ENCODE measurements at places on chromosomes 5 and 9.

- DNase-seq: no peak
Measured at GRCh38 chr5:83919071-83920041, 198.7 kb upstream of the HAPLN1 start.

- no peak for DNase-seq
Measured at GRCh38 chr5:108461628-108462367, 79.9 kb upstream of the FBXL17 start.

GRCh38 chr9:20236676-20237075 is 385.6 kb downstream of the MLLT3 start:
- DNase-seq: no peak

DNA sequence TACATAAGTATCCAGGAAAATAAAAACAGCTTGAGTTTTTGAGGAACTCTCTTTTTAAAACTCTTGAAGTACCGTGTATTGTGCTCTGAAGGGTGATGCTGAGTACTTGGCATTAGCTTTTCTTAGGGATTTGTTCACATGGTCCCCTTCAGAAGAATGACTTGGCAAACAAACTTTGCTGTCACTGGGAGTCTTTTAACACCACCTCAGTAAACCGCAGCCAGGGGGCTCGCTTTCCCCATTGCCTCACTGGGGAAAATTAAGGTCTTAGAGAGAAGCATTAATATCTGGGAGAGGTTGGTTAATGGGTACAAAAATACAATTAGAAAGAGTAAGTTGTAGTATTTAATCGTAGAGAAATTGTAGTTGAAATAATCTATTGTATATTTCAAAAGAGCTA is 105.9 kb upstream of the DAP start:
- no peak for DNase-seq

DNA sequence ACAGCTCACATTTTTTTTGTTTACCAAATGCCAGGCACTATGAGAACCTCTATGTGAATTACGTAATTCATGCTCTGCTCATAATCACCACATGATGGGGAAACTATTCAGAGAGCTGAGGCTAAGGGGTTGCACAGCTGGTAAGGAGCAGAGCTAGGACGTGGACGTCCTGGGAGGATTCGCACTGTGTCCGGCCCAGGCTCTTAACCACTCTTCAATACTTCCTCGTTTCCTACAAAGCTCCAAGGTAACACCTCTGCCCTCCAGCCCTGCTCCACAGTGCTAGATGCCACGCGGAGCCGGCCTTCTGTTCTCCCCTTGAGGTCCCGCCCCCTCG is 8.7 kb downstream of the PHF19 start:
- no peak for DNase-seq

DNA sequence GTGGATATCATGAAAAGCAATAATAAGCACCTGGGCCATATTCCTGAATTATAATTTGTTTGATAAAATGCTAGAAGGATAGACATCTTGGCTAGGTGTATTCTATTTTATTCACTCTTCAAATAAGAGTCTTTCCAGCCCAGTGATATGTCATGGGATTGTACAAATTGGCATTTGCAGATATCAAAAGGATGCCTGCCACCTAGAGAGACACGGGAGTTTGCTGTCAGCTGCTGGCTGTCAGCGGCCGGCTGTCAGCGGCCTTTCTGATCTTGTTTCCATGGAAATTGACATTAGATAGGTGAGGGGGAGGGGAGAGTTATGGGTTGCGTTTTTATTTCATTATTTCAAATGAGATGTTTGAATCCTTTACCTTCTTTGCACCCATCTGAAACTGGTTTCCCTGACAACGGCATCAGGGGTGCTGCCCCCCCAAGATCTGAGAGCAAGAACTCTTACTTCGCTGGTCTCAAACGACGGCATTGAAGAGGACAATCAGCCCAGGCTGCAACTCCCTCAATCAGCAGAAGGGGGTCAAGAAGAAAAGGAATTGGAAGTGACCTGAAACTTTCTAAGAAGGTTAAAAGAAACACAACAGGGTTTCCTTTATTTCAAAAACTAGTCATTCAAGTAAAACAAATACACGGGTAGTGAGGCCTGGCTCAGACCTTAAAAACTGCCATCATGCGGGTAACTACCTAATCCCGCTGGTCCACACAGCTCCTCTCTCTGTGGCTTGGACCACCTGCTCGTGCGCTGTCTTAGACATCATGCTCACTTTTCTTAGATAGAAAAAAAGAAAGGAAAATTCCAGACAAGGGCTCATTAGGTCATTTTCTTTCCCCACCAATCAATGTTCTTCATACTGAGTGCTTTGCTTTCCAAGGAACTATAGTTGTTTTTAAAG is 115.7 kb downstream of the TLE1 start:
- DNase-seq: no peak

GRCh38 chr5:103391659-103392058 is 133.1 kb downstream of the MACIR start:
- DNase-seq: no peak

DNA sequence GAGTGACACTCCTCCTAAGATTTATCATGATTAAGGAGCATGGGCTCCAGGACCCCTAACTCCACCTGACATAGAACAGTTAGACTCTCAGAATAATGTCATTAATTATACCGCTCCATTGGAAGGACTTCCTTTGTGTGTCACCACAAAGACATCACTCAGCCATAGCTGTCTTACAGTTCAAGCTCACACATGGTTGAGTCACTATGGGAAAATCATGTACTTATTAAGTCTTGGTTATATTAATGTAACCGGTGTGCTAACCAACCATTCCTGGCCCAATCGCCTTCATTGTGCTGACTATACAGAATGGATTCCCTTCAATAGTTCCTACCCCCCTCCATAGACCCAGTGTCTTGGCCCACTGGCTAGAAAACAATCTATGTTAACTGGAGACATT is 10.9 kb upstream of the MCCC2 start:
- DNase-seq: no peak

GRCh38 chr9:134007150-134007549 is 15.0 kb upstream of the VAV2 start:
- DNase-seq: no peak

DNA sequence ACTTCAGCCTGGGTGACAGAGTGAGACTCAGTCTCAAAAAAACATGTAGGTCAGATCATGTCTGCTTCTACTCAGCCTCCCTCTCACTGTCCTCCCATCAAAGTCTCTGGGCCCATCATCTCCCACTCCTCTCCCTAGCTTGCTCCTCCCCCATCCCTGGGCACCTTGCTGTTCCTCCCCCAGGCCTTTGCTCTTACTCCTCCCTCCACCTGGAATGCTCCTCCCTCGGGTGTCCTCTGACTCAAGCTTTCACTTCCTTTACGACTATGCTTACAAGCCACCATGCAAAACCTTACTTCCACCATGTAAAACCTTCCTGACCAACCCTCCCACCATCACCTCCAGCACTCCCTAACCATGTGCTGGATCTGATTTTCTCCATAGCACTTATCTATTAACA is 51.5 kb downstream of the MTMR12 start:
- DNase-seq: no peak

- peak; percentile 45 for DNase-seq
Measured at GRCh38 chr9:78296201-78296892, 578 bp upstream of the PSAT1 start.

DNA sequence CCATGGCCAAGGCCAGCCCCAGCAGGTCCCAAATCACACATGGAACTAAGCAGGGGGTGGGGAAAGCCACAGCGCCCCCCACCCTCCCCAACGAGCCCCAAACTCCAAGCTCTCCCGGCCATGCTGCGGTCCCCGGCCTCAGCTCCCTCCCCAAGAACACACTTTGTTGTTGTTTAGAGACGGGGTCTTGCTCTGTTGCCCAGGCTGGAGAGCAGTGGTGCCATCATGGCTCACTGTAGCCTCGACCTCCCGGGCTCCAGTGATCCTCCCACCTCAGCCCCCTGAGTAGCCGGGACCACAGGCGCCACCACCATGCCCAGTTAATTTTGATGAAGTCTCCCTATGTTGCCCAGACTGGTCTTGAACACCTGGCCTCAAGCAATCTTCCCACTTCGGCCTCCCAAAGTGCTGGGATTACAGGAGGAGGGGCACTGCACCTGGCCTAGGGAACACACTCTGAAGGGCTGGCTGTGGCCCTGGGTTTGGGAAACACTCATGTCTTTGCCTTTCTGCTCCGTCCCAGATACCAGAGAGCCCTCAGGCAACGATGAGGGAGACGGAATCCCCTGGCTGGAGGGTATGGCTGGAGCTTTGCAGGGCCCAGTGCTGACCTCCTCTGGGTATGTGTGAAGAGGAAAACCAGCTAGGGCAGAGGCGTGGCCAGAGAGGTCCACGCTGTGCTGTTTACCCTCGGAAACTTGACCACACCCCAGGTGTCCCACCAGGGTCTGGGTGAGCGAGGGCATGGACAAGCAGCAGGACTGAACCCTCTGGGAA is 53.2 kb upstream of the UBAC1 start:
- DNase-seq: no peak

GRCh38 chr5:103424026-103424425 is 138.6 kb downstream of the NUDT12 start:
- no peak for DNase-seq

DNA sequence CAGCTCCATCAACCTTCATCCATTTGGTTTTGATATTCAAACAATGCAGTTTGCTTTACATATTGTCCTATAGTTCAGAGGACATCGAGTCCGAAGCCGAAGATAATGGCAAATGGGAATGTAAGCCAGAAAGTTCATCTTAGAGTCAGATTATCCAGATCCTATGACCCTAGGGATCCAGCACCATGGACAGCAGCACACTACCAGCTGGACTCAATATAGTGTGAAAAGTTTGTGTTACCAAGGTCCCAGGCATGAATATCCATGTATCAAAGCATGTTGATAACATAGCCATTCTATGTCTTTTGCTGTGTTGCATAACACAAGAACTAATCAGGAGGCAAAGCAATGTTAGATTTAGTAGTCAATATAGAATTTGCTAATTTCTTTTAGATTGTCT is 46.3 kb downstream of the FSTL4 start:
- DNase-seq: no peak

DNA sequence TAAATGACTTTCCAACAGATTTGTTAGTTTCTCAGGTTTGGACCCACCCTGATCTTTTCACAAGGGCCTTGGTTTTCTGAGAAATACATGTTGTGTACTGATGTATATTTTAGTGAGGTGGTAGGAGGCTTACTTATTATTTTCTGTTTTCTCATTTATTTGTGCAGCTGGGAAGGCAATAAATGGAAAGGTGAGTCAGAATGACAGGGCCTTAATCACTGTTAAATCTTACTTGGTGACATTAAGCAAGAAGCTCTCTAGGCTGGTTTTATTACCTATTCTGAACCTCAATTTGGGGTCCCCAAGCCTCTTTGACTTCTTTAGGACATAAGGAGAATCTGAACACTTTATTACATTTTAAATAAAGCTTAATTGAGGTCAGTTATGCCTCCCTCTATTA is 214.0 kb upstream of the DAB2 start:
- DNase-seq: no peak

GRCh38 chr9:112338561-112338960 is 5.1 kb upstream of the PTBP3 start:
- no peak for DNase-seq

GRCh38 chr5:126806-127205 is 34.8 kb downstream of the PLEKHG4B start:
- no peak for DNase-seq

- peak; percentile 70 for DNase-seq
Measured at GRCh38 chr5:151923866-151924476, 680 bp downstream of the GLRA1 start.

DNA sequence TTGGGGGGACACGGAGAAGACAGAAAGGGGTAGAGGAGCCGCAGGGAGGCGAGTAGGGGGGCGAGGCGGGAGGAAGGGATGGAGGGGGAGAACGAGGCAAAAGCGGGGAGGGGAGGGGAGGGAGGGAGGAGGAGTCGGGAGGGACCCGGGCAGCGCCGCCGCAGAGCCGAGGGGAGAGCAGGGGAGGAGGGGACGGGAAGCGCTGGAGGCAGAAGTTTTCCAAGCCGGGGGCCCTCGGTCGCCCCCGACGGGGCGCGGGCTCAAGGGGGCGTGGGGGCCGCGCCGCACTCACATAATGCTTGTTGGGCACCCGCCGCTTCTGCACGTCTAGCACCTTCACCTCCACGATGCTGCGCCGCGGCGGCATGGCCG is 353 bp downstream of the SH3PXD2B start:
- peak; percentile 58 for DNase-seq

DNA sequence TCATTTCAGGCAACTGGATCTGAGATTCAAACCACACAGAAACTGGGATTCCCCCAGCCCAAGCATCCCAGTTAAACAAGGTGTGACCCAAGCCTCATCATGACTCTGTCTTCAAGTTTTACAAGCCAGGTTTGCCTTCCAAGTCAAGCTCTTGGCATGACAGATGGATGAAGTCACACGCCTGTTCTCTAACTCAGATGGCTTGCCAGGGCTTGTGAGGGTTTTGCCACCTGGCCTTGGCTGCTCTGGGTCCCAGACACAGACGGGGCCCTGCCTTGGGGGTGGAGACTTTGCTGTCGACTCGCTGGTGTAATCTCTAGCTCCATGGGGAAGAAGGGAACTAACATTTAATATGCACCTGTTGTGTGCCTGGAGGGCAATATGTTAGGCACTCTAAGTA is 95.8 kb upstream of the RARS1 start:
- no peak for DNase-seq

DNA sequence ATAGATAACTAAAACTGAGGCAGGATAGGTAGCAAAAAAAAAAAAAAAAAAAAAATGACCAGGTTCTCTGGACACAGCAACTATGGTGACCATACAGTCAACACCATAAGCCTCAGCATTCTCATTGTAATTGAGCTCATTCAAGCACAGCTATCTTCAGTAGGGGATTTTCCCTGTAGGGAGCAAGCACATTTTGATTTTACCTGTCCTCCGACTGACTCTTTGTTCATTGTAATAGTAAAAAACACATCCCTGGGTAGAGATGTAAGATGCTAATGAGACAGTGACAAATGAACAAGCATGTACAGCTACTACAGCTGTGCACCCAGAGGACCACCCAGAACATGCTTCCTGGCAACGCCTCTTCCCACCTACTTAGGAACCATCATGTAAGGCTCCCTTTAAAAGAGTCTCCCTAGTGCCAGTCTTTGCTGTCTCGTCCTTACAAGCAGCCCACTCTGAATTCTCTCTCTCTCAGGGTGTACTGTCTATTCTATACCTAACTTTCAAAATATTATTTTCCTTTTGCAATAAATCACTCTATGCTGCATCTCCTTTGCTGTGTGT is 65.0 kb upstream of the FBXW11 start:
- DNase-seq: no peak

DNA sequence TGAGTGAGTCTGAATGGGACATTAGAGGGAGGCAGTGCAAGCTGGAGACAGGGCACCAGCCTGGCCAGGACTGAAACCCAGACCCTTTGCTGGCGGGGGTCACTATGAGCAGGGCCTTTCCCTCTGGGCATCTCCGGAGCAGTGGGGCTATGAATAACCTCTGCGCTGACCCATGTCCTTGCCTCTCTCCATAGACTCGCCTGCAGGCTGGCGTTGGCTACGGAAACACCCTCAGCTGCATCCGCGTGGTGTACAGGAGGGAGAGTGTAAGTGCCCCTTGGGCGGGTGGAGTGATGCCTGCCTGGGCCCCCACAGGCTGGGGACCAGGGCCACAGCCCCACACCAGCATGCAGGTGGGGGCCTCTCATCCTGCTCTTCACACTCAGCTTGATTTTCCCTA is 15.8 kb downstream of the SLC25A48 start:
- DNase-seq: no peak

Measured in D341Med (cell line).